Renal pelvis (tissue), 12 donors: ENCODE measurements at places on chromosomes 5 and 9.

DNA sequence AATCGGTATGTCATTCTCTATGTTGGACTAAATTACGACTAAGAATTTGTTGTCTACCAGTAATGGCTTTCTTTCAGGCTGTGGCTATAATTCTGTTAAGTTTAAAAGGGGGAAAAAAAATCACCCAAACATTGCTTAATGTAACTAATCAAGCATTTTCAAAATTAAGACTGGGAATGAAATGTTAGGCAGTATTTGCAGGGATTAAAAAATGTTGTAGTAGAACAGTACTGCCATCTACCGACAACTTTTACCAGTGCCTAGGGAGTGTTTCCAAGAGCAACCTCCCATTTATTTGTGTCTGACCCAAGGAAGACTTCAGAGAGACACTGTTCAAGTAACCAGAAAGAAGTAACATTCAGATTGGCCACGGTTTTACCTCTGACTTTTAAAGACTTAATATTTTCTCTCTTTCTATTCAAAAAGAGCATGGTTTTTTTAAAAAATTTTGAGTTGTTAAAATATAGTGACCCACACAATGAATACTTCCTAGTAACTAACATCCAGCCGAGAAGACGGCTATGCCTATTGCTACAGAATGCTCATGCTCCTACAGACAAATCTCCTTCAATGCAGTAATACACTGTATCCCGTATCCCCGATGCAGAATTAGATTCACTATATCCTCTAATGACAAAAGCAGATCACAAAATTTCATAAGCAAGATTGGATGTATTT lies 92.4 kb downstream of the ARL15 start:
- DNase-seq: peak; percentile 82

GRCh38 chr9:95273369-95274022 lies 44.0 kb downstream of the FANCC start:
- no peak for DNase-seq

DNA sequence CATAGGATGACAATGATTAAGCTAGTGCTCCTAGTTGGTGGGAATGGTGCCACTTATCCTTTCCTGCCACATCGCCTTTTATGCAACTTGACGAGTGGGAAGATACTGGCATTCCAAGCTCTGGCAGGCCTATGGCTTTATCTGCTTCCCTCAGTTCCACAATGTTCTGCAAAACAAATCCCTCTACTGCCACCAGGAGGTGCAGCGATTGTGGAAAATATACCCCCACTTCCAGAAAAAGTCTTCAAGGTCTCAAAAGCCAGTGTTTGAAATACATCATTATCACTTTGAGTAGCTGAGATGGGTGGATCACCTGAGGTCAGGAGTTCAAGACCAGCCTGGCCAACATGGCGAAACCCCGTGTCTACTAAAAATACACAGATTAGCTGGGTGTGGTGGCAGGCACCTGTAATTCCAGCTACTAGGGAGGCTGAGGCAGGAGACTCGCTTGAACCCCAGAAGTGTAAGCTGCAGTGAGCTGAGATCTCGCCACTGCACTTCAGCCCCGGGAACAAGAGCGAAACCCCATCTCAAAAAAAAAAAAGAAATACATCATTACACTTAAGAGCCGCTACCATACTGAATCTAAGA lies 3.4 kb downstream of the CLINT1 start:
- DNase-seq: peak; percentile 57

GRCh38 chr5:127307868-127308267 lies 17.3 kb downstream of the MEGF10 start:
- DNase-seq: no peak

GRCh38 chr5:153523211-153523610 lies 32.7 kb downstream of the GRIA1 start:
- no peak for DNase-seq

DNA sequence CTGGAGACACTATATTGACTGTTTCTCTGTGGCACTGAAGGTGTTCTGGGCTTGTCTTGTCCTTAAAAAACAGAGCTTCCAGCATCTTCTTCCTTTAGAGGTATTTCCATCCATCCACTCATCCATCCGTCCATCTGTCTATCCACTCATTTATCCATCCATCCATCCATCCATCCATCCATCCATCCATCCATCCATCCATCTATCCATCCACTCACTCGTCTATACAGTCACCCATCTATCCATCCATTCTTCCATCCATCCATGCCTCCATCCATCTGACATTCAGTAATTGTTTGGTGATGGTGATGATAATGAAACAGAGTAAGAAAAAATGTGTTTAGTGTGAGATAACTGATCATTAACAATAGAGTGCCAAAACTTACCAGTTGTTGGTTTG lies 334.8 kb downstream of the NSG2 start:
- no peak for DNase-seq

GRCh38 chr9:7816021-7816420 lies 16.4 kb upstream of the DMAC1 start:
- no peak for DNase-seq

GRCh38 chr9:108057421-108058134 lies 568.0 kb upstream of the KLF4 start:
- DNase-seq: no peak

DNA sequence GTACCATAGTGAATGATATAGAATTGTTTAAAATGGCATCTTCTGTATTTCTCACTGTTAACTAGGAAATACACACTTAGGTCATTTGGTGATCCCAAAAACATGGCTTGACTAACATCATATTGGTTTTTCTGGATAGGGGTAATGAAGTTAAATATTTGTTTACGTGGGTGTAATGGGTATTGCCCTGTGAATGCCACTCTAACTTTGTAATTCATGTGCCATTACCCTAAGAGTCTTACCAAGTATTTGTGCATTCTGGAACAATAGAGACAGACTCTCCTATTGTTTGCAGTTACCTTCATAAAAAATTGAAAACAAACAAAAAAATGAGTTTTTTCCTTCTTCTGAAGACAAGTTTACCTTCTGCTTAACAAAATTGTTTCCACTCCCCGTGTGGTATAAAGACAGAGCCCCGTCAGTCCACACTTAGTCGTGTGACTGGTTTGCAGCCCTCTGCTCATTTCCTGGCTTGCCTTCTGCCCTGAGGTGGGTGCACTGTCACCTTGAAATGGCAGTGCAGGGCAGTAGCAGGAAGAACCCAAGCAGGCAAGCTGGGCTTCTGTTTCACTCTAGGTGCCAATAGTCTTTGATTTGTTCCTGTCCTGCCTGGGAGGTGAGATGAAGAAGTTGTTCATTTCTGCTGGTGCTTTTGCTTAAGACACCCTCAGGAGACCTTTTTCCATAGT lies 9.6 kb upstream of the CATSPER3 start:
- DNase-seq: no peak

DNA sequence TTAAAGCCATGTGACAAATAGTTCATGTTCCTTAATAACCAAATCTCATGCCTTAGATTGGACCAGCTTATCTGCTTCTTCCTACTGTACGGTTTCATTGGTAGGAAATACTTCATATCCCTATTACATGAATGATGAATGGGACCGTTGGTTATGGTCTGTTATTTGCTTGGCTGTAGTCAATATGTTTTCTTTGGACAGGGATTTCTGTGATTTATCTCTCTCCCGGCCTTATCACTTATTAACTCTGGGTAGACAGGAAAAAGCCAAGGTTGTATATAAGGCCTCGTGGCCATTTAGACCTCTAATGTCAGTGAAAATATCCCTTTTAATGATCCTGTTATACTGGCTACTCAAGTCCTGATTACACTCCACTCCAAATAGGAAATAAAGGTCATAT lies 330.6 kb downstream of the EBF1 start:
- peak; percentile 76 for DNase-seq

DNA sequence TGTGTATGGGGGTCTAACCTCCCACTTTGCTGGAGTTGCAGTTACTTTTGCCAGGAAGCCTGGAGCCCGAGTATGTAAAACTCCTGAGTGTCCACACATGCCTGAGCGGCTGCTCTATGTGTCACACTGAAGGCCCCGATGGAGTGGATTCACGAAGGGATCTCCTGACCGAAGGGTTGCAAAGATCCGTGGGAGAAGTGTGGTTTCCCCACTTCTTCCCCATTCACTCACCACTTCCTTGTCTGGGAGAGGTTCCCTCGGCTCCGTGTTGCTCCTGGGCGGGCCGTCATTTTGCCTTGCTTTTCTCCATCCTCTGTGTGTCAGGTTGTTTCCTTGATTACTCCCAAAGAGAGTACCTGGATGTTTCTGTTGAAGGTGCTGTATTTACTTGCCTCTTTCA lies 16.2 kb upstream of the IL3 start:
- DNase-seq: no peak

- no peak for DNase-seq
Measured at GRCh38 chr9:18791074-18791473, 241.9 kb downstream of the SAXO1 start.

- no peak for DNase-seq
Measured at GRCh38 chr5:3594510-3595005, 1.1 kb upstream of the IRX1 start.

- no peak for DNase-seq
Measured at GRCh38 chr9:124624735-124624992, 117.5 kb upstream of the NR5A1 start.

GRCh38 chr5:83608122-83608521 lies 112.5 kb downstream of the HAPLN1 start:
- peak; percentile 29 for DNase-seq

DNA sequence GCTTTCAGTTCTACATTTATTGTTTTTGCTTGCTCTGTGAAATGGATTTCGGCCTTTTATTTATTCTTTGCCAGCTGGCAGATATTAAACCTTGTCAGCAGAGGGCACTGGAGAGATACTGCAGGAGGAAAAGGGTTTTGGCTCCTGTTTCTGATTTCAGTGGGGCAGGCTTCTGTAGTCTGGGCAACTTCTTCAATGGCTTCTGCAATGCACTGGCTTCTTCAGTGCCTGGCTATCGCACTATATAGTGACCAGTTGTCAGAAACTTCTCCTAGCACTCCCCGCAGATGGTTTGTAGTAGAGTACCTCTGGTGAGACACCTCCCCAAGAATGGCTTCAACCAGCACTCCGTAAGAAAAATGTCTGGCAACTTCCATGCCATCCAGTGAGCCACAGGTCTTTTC lies 3.2 kb upstream of the NFX1 start:
- peak; percentile 44 for DNase-seq

- no peak for DNase-seq
Measured at GRCh38 chr9:80085668-80086067, 513.9 kb downstream of the TLE4 start.

- no peak for DNase-seq
Measured at GRCh38 chr5:155799308-155799707, 527.7 kb upstream of the SGCD start.

DNA sequence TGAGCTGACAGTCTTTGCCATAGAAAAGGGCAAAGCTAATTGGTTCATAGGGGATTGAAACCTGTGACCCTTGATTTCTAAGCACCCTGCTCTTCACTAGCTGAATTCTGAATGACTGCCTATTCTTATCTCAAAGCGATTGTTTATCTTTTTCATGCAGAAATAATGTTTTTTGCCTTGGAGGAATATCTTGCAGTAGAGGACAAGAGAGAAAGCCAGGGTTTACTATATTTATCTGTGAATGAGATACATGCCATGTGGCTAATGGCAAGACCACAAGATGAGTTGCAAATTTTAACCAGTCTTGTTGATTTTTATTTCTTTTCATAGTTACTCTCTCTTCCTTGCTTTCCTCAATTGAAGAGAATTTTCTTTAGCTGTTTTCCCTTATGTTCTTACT lies 185.0 kb downstream of the CNTLN start:
- no peak for DNase-seq

DNA sequence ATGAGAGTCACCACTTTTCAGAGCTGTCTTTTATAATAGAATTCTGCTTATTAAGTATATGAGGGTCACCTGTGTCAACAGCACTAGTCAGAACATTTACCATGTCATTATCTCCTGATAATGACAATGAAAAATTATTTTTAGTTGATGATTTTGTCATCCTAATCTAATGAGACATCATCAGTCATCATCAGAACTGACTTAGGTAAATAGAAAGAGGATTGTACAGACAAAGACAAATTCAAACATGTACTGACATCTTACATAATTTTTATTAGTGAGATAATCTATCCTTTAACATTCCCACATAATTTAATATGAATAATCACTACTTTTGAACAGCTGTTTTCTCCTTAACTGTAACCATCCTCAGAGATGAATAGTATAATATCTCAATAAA lies 22.6 kb downstream of the CDH9 start:
- DNase-seq: no peak

DNA sequence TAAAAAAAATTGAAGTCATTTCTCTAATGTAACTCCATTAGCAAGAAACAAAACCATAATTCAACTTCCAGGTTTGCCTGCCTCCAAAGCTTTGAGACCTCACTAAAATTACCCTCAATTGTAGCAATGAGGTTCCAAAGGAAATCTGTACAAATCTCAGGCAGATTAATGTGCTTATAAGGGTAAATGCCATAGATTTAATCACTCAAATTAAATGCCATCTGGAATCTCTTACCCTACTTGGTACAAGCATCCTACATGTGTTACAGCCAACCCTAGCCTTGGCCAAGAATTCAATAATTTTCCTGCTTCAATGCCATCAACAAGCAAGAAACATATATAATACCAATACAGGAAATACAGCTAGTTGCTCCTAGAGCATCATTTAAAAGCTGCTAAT lies 452.8 kb downstream of the RAB3C start:
- DNase-seq: no peak

- DNase-seq: no peak
Measured at GRCh38 chr5:43268188-43268820, 44.9 kb downstream of the HMGCS1 start.

DNA sequence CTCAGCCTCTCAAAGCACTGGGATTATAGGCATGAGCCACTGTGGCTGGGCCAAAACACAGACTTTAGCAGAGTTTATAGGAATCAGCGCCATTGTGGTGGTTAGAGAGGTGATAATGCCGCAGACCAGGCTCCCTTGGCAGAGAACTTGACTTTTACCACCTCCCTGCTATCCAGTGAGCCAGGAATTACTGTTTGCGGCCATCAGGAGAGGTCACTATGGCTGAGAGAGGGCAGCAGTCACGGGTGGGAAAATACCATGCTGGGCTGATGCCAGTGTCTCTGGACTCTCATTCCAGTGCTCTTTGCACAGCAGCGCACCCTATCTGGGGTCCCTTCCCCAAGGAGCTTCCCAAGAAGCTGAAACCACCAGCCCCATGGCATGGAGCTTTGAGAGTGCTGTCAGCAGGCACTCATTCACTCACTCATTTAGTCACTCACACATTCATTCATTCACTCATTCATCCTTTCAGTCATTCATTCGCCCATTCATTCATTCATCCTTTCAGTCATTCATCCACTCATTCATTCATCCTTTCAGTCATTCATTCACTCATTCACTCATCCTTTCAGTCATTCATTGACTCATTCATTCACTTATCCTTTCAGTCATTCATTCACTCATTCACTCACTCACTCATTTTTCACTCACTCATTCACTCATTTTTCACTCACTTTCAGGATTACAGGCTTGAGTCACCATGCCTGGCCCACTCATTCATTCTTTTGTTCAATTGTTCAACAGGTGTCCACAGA lies 27.3 kb upstream of the RNU6ATAC start:
- no peak for DNase-seq
